Activated T-cell treated with anti-CD3 and anti-CD28 coated beads, Interleukin-2, amount 50 U/mL, for 1 hour (primary cell): ENCODE measurements at places on chromosomes 1 and 21.

DNA sequence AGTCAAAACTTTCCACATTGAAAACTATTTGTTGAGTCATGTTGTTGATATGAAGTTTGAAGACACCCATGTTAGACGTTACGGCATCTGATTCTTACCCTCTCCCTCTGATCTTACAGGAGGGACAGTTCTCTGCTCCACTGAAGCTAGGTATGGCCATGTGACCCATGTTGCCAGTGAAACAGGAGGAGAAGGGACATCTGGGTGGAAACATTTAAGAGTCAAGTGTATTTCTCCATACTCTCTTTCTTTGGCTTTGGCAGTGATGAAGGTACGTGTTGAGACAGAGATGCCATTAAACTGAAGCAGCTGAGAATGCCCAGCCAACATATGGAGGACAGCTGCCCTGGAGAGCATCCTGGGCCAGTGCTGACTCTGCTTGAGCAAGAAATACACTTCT lies 198.4 kb upstream of the PTGFR start:
- DNase-seq = no peak

DNA sequence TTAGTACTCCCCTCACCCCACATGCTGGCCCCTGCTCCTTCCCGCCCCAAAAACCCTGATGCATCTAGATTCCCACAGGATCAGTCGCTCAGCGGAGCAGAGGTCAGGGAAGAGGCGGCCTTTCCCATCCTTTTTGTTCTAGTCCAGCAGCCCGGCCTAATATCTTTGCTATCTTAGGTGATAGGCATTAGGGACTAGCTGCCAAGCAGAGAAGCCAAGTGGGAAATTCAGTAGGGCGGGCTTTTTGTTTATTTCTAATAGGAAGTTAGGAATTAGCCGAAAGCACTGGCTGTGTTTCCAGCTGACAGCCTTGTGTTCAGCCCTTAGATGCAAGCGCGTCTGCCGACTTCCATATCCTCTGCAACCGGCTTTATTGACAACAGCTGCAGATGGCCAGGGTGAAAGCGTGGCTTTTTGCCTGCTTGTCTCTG lies 59.0 kb upstream of the BCAR3 start:
- DNase-seq = no peak

DNA sequence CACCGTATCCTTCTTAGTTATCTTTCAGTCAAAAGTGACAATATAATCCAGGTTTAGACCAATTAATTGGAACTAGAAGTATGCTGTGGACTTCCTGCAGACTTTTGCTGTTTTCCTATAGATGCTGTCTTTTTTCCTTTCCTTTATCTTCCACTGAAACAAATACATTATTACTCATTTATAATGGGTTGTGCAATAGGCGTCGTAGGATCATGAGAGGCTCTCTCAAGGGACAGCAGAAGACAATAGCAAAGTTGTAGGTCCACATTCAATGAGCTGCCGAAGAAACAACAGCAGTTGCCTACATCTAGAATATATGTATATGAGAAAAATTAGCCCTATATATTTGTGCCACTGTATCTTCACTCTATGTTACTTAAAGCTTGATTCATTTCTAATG lies 371.6 kb downstream of the AMY1C start:
- no peak for DNase-seq

- no peak for DNase-seq
Measured at GRCh38 chr1:110185181-110185580, 24.9 kb upstream of the KCNC4 start.

DNA sequence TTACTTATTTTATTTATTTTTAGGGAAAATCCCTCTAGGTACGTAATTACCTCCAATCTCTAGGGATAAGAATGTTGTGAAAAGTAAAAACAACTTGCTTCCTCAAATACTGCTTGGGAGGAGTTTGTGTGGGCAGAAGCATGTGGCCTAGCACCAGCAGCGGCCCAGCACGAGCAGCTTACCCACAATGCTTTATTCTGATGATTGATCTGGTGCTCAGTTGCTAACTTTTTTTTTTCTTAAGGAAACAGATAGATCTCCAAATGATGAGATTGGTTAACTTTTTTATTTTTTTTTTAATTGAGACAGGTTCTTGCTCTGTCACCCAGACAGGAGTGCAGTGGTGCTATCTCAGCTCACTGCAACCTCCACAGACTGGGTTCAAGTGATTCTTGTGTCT lies 4.2 kb downstream of the CLIC6 start:
- DNase-seq = no peak

GRCh38 chr1:38527373-38527966 lies 332.1 kb downstream of the RRAGC start:
- peak; percentile 42 for DNase-seq

- no peak for DNase-seq
Measured at GRCh38 chr1:110672753-110673108, 2.0 kb downstream of the KCNA3 start.

- DNase-seq = no peak
Measured at GRCh38 chr21:16797540-16797939, 715.3 kb upstream of the CXADR start.

GRCh38 chr1:214281720-214282629 lies 1.0 kb downstream of the SMYD2 start:
- DNase-seq = no peak

- no peak for DNase-seq
Measured at GRCh38 chr1:210360852-210361477, 32.3 kb downstream of the HHAT start.

DNA sequence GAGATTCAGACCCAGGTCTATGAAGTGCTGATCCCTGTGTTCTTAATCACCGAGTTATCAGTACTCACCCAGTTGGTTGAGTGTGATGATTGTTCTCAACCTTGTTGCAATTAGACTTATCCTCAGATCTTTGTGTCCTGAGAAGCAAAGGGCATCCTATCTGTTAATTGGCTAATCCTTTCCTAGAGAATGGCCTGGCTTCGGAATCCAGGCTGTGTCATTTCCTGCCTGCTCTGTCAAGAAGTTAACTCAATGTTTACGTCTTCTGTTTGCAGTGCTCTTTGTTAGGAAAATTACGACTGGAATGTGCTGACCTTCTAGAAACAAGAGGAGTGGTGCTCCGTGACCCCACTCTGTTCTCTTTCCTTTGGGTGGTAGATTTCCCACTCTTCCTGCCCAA lies 14.7 kb downstream of the GAS5 start:
- no peak for DNase-seq

GRCh38 chr1:43396059-43396458 lies 6.4 kb downstream of the SZT2 start:
- DNase-seq = no peak

- no peak for DNase-seq
Measured at GRCh38 chr1:67126111-67126746, 8.5 kb downstream of the C1orf141 start.

DNA sequence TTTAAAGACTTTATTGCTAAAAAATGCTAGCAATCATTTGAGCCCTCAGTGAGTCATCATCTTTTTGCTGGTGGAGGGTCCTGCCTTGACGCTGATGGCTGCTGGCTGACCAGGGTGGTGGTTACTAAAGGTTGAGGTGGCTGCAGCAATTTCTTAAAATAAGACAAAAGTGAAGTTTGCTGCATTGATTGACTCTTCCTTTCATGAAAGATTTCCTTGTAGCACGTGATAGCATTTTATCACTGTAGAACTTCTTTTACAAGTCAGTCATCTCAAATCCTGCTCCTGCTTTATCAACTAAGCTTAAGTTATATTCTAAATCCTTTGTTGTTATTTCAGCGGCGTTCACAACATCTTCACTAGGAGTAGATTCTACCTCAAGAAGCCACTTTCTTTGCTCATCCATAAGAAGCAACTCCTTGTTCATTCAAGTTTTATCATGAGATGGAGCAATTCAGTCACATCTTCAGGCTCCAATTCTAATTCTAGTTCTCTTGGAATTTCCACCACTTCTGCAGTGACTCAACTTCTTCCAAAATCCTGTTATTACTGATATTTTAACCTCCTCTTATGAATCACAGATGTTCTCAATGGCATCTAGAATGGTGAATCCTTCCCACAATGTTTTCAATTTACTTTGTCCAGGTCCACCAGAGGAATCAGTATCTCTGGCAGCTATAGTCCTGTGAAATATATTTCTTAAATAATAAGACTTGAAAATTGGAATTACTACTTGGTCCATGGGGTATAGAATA lies 17.6 kb upstream of the RGS1 start:
- DNase-seq = no peak

- DNase-seq = no peak
Measured at GRCh38 chr1:204124639-204125038, 27.2 kb downstream of the ETNK2 start.

DNA sequence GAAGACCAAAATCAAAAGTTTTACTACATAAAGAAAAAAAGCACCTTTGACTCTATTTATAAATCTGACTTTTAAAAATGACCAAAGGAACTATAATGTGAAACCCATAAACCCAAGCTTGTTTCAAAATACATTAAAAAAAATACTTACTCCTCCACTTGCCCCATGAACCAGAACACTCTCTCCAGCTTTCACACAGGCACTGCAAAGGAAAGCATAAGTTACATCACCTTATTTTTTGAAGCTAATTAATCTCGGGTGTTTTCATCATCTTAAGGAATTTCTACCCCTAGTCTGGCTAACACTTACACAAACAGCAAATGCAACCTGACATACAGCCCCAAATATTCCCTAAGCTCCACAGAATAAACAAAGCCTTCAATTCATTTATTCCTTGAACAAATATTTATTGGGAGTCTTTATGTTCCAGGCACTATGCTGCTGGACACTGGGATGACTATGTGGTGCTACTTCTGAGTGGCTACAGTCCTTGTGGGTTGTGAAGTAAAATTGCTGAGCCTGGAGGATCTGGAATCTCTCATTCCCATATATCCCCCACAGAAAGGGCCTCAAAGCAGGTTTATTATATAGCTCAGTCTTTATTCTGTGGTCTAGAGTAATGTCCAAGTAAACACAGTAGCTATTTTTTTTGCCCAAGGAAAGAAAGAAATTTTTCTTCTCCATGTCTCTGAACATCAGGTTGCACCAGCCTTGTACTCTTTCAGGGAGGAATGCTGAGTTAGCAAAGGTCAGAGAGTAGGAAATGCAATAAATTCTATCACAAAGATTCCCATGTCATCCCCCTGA lies 18.2 kb downstream of the CRYZ start:
- DNase-seq = no peak

- no peak for DNase-seq
Measured at GRCh38 chr1:245019910-245020486, 134.8 kb upstream of the KIF26B start.

DNA sequence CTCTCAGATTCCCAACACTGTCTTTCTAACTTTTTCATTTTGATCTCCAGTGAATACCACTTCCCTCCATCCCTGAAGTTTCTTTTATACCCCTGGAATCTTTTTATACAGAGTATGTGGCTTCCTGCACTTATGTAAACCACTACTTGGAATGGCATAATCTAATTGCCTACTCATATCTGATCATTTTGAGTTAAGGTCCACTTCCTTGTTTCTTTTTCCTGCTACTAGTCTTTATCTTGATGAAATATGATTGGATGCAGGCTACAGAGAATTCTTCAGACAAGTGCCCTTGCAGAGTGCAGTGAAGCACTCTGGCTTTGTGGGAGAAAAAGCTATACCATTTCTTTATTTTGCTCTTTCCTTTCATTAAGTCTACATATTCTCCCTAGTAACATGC lies 325.3 kb upstream of the ADAMTS5 start:
- DNase-seq = no peak

GRCh38 chr1:26686795-26687194 lies 9.0 kb upstream of the ARID1A start:
- no peak for DNase-seq

DNA sequence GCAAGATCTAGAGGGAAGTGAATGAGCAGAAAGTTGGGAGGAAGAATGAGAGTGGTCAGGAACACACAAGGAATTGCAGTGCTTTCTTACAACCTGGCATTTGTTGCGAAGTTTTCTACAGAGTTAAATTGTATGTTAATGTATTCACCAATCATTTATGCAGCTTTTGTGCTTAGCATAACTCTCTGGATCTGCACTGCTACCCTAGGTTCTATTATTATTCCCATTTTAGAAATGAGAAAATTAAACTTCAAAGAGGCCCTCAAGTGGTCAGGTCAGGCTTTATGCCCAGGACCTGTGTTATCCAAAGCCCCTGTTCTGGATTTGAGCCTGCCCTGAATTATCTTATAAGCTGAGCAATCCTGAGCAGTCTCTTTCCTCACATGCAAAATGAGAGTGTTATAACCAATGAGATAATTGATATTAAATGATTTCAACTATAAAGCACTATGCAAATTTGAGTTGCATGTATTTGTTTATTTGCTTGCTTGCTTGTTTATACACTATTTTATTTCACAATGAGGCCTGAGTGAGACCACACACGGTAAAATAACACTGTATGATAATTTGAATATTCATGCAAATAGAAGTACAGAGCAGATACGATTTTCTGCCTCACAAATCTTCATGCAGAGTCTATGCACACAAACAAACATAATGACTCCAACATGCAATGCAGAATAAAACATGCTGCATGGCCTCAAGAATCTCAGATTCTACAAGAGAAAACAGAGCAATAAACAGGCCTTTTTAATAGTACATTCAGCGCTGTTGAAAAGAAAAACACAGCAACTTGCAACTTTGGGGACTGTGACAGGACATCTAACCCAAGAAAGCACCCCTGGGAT lies 323.0 kb downstream of the PLPP3 start:
- DNase-seq = no peak

DNA sequence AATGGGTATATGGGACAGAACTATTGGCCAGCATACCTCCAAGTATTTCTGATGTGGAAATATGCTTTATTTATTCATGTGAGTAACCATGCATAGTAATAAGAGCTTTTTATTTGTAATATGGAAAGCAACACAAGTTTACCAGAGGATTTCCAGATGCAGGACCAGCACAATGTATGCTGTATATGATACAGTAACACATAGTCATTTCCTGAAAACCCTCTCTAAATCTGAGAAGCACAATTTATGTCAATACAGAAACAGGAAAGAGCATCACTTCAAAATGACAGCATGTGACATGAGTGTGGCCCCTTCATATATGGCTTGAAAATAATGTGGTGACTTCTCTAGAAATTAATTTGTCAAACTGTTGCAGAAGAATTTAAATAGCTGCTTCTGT lies 1134.7 kb upstream of the ADGRL2 start:
- no peak for DNase-seq

GRCh38 chr21:37452227-37452626 lies 85.7 kb downstream of the DYRK1A start:
- DNase-seq = no peak

DNA sequence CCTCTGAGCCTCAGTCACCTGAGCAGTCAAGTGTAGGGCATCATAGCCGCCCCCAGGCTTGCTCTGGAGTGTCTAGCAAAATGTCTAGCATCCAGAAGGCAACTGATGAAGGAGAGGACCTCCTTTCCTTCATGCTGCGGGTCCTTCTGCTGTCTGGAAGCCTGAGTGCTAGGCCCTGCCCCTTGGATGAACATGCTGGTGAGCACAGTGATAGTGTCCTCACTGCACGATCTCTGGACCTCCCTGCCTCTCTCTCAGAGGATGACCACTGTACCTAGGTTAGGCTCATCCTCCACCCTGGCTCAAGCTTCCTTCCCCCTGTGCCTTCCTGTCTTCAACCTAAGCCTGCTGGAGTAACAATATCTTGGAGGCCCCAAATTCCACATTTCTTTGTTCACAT lies 128.6 kb downstream of the TENT5C start:
- no peak for DNase-seq
